ENCODE measurements at places on chromosomes 13 and 19.

DNA sequence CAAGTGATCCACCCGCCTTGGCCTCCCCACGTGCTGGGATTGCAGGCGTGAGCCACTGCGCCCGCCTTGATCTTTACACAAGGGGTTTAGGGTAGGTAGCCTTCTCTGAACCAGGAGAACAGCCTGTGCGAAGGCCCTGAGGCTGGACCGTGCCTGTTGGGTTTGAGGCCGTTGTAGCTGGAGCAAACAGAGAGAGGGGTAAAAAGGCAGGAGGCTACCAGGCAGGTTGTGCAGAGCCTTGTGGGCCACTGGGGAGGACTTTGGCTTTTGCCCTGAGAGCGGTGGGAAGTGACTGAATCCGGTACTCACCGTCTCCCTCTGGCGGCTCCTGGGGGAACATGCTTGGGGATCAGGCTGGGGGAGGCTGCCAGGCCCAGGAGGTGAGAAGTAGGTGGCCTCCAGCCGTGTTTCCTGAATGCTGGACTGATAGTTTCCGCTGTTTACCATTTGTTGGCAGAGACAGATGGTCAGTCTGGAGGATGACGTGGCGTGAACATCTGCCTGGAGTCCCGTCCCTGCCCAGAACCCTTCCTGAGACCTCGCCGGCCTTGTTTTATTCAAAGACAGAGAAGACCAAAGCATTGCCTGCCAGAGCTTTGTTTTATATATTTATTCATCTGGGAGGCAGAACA, 24.6 kb downstream of the SPC24 start:
- peak; percentile 85 for DNase-seq

DNA sequence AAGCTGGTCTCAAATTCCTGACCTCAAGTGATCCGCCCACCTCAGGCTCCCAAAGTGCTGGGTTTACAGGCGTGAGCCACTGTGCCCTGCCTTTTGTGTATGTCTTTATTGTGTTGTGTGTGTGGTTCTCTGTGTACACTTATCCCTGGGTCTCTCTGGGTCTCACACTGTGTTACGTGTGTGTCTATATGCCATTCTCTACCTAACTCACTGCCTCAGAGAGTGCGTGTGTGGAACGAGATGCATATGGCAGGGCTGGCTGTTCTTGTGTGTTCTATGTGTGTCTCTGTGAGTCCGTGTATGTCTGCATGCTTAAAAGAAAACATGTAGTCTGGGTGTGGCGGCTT, 10.5 kb downstream of the FOXA3 start:
- no peak for DNase-seq

DNA sequence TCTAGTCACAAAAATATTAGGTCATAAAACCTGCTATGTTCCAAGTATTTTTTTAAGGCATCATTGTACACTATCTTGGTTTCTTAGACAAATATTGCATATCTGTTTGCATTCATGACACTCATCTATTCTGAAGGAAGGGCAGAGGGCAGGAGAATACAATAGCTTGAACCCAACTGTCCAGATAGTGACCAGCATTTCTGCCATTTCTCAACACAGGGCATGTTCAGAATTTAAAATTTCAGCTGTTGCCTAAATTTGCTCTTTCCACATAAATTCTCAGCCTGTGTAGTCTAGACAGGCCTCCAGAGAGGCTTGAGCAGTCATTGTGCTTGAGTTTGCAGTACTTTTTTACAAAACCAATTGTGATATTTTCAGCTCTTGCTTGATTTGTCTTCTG, 119.5 kb downstream of the ZAR1L start:
- DNase-seq, result no peak

- DNase-seq, result no peak
These were observed 569.1 kb downstream of the KCTD12 start for GRCh38 chr13:76316998-76317527.

GRCh38 chr13:20658451-20659040, 45.0 kb upstream of the IL17D start:
- no peak for DNase-seq

GRCh38 chr19:32427536-32427935, 22.0 kb downstream of the DPY19L3 start:
- DNase-seq, result no peak

DNA sequence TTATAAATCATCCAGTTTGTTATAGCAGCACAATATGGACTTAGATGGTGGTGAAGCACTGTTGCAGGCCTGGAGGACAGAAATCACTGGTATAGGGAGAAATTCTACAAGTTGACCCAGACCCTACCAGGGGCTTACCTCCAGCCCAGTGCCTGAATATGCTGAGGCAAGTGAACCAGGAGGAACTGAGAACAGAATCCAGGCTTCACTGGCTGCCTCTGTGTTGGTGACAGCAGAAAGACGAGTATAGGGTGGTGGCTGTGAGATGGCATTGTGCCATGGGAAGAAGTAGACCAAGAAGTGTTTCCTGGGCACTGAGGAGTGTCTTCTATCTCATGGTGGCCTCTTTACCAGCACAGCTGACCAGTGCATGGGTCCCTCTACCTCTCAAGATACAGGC, 15.9 kb upstream of the EID2 start:
- no peak for DNase-seq

DNA sequence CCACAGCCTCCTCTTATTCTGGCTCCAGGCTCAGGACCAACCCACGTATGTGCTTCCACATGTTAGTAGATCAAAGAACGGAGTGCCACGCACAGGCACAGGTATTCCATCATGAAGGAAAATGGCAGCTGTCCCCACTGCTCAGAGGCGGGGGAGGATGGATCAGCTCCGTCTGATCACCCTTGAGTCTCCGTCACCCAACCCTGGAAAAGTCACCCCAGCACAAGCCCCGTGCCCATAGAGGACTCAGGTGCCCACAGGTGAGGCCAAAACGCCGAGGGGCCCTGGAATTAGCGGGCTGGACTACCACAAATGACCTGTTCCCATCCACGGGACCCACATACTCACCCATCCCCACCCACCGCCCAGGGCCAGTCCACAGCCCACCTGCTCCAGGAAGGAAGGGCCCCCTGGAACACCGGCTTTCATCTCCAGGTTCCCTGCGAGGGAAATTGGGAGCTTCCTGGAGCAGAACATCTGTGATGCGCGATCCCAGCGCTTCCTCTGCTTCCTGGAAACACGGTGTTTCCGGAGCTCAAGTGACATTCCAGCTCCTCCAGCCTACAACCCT, 120.5 kb upstream of the SPACA7 start:
- DNase-seq, result no peak

- no peak for DNase-seq
These were observed 15.3 kb downstream of the SYDE1 start for GRCh38 chr19:15122331-15123030.

GRCh38 chr13:33956346-33956745, 138.4 kb downstream of the RFC3 start:
- no peak for DNase-seq

- no peak for DNase-seq
These were observed 65.0 kb downstream of the RASA3 start for GRCh38 chr13:114067381-114067885.

DNA sequence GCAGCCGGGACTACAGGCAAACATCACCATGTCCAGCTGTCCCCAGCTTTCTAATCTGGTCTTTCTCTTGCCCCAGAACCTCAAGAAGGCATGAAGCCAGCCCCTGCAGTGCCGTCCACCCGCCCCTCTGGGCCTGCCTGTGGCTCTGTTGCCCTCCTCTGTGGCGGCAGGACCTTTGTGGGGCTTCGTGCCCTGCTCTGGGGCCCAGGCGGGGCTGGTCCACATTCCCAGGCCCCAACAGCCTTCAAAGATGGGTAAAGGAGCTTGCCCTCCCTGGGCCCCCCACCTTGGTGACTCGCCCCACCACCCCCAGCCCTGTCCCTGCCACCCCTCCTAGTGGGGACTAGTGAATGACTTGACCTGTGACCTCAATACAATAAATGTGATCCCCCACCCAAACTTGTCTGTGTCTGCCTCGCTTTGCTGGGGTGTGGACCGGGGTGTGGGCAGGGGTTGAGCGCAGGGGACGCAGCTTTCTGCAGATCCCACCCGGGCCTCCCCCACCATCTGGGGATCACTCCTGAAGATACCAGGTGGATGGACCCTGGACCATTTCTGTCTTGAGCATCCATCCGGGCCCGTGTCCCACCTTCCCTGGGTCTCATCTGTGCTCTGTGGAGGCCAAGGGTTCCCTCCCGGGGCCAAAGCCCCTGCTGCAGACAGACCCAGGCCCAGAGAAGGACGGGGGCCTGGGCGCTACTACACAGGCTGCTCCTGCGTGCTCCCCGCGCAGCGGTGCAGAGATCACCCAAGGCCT, 15.3 kb downstream of the PRKCSH start:
- no peak for DNase-seq

- no peak for DNase-seq
These were observed 2.8 kb downstream of the ZNF814 start for GRCh38 chr19:57886046-57886445.

- no peak for DNase-seq
These were observed 45.1 kb upstream of the DOCK9 start for GRCh38 chr13:99022941-99023340.

GRCh38 chr13:54965881-54966280, 1937.3 kb downstream of the OLFM4 start:
- DNase-seq, result no peak

GRCh38 chr13:46751811-46752635, 44.9 kb downstream of the ESD start:
- DNase-seq, result no peak

GRCh38 chr13:39910041-39910440, 254.6 kb downstream of the COG6 start:
- no peak for DNase-seq

DNA sequence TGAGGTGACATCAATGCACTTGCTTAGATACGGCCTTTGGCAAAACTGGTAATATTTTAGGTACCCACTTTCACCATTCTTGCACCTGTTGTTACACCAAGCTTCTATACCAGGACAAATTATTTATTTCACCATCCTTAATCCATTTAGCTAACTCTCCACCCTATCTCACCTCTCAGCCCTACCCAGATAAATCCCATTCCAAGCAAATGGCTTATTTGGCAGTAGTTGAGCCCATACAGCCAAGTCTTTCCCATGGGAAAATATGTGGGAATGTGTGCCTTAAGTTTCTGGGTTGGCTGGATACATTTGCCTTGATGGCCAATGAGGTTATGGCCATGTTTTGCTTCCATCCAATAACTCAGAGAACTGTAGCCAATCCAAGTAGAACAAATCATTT, 551.9 kb downstream of the GPC6 start:
- DNase-seq, result no peak

- no peak for DNase-seq
These were observed 195.5 kb downstream of the RGCC start for GRCh38 chr13:41652735-41653361.

GRCh38 chr19:23460656-23461055, 65.4 kb upstream of the ZNF91 start:
- no peak for DNase-seq

DNA sequence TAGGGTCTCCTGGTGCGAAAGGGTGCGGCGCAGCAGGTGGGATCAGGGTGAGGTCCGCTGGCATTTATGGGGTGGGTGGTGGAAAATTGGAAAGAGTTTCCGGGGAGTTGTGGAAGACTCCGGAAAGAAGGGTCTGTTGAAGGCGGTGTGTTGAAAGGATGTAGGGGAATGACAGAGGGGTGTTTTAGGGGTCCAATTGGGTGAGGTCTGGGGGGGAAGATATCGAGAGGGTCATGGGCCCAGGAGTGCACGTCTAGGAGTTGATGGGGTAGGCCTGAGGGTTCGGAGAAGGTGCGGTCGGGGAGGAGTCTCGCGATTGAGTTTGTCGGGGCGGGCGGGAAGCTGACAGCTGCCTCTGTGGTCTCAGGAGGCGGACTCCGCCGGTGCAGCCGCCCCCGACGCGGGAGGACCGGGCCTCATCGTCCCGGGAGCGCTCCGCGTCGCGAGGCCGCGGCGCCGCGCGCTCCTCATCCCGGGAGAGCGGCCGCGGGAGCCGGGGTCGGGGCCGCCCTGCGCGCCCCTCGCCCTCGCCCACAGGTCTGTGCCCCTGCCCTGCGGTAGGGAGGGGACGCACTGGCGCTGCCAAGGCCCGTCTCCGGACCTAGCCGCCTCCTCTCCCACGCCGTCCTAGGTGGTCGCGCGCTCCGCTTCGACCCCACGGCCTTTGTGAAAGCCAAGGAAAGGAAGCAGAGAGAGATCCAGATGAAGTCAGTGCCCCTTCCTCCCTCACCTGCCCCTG, 7.0 kb downstream of the PGLYRP1 start:
- no peak for DNase-seq

GRCh38 chr19:17020823-17021222, 5.8 kb downstream of the CPAMD8 start:
- DNase-seq, result no peak

GRCh38 chr19:10966809-10967208, 6.0 kb downstream of the SMARCA4 start:
- no peak for DNase-seq

GRCh38 chr19:6590258-6590826, 608 bp downstream of the CD70 start:
- DNase-seq, result no peak

GRCh38 chr13:113759525-113760137, 605 bp downstream of the TMEM255B start:
- no peak for DNase-seq

- DNase-seq, result no peak
These were observed 30.6 kb upstream of the ATP1A3 start for GRCh38 chr19:42024622-42025111.

DNA sequence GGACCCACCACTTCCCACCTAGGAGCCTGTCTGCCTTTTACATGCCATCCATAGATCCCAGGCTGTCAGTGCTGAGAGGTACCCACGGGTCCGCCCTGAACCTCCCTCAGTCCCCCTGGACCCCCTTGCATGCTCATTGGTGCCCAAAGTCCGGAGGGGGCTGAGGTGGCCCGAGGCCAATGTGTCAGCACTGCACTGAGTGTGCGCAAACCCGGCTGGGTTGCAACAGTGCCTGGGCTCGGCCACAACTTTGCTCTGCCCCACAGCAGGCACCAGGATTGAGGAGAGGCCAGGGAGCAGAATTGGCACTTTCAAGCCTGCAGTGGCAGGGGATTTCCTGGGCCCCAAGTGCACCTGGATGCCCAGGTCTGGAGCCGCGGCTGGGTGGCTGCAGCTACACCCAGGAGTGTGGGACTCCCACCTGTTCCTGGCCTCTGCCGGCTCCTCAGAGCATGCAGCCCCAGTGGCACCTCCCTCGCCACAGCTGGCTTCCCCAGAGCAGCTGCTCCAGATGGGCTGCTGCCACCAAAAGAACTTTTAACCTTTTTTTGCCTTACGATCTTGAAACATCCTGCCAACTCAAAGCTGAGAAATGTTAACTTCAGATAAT, 837.0 kb downstream of the SLITRK6 start:
- DNase-seq, result no peak

- DNase-seq, result no peak
These were observed 11.4 kb upstream of the SEMA6B start for GRCh38 chr19:4570916-4571304.

GRCh38 chr19:47086280-47086679, 27.3 kb downstream of the ZC3H4 start:
- DNase-seq, result no peak
